Stimulated activated CD4-positive, alpha-beta T cell treated with anti-CD3 and anti-CD28 coated beads, TNF-alpha, amount 100 ng/mL, for 48 hours (primary cell): ENCODE measurements at places on chromosomes 1 and 21.

GRCh38 chr21:33315946-33316710 is 8.6 kb upstream of the IFNAR1 start:
- DNase-seq, result no peak

DNA sequence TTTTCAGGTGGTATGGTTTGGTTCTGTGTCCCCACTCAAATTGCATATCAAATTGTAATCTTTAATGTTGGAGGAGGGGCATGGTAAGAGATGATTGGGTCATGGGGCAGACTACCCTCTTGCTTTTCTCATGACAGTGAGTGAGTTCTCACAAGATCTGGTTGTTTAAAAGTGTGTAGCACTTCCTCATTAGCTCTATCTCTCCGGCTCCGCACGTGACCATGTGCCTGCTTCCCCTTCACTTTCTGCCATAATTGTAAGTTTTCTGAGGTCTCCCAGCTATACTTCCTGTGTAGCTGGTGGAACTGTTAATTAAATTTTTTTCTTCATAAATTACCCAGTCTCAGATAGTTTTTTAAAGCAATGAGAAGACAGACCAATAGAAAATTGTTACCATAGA is 843.2 kb downstream of the AMY1C start:
- DNase-seq, result no peak

GRCh38 chr1:115282807-115283208 is 55.2 kb downstream of the NGF start:
- no peak for DNase-seq

- DNase-seq, result no peak
These were observed 1.2 kb downstream of the RXRG start for GRCh38 chr1:165443539-165444311.

GRCh38 chr1:182337736-182338571 is 53.6 kb downstream of the GLUL start:
- no peak for DNase-seq

DNA sequence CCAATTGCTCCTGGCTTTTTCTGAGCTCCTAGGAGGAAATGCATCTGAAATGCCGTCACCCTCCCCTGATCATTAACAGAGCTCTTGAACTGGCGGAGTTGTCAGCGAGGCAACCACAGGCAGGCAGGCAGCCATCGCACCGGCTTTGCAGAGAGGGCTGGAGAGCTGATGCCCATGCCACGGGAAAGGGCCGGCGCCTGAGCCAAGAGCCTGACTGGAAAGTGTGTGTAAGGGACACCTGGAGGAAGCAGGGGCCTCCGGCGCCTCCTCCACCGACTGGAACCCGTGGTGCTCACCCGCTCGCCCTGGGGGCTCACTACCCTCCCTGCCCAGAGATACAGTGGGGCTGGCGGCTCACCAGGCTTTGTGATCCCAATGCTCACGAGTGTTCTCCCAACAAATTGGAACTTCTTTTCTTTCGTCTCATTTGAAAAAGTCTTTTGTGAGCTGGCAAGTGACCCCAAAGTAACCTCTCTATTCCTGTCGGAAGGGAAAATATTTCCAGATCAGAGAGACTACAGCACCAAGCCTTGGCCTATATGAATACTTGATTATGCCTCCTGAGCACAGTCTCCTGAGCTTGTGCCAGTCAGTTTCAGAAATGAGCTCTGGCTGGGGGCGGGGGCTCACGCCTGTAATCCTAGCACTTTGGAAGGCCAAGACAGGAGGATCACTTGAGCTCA is 97.7 kb upstream of the SLC25A33 start:
- DNase-seq, result no peak

DNA sequence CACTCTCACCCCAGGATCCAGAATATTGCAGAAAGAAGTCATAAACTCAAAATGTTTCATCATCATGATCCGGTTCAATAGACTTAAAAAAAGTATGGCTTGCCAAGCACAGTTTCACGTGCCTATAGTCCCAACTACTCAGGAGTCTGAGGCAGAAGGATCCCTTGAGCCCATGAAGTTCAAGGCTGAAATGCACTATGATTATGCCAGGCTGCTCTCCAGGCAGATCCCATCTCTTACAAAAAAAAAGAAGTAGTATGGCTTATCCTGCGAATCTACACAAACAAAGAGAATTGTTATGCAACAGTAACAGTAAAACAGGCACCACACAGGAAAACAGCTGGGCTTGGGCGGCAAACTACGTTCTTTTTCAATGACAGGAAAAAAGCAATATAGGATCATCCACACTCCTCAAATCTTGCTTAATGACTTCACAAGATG is 76.2 kb downstream of the EIF4G3 start:
- DNase-seq, result no peak

GRCh38 chr1:50861772-50862171 is 98.3 kb downstream of the FAF1 start:
- DNase-seq, result no peak

DNA sequence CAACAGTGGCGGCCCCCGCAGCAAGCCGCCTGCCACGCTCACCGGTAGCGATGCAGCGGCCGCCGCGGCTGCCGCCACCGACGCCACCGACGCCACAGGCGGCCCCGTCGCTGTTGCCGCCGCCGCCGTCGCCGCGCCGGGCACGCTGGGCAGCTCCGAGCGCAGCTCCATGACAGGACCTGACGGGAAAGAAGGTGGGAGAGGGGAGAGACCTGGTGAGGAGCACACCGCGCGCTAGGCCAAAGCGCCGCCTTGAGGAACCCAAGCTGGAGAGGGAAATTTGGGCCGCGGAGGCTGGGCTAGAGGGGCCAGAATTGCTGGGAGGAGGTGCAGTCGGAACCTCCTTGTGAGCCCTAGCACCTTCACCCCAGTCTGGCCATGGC is 1.9 kb downstream of the DMRTA2 start:
- no peak for DNase-seq

DNA sequence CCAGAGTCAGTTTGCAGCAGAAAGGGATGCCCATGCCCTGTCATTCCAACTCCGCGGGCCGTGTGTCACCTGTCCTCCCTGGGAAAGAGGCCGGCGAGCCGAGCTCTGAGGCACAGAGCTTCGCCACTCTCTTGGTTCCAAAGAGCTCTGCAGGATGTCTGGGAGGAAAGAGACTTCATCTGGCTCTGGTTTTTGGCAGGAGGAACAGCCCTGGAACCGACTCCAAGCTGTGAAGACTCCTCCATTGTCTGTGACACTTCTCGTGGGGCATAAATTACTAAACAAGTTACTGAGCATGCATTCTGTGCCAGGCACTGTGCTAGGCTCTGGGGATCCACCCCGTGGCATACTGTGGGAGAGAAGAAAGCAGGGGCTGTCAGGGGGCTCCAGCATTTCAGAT is 3.9 kb upstream of the FAM151A start:
- no peak for DNase-seq

DNA sequence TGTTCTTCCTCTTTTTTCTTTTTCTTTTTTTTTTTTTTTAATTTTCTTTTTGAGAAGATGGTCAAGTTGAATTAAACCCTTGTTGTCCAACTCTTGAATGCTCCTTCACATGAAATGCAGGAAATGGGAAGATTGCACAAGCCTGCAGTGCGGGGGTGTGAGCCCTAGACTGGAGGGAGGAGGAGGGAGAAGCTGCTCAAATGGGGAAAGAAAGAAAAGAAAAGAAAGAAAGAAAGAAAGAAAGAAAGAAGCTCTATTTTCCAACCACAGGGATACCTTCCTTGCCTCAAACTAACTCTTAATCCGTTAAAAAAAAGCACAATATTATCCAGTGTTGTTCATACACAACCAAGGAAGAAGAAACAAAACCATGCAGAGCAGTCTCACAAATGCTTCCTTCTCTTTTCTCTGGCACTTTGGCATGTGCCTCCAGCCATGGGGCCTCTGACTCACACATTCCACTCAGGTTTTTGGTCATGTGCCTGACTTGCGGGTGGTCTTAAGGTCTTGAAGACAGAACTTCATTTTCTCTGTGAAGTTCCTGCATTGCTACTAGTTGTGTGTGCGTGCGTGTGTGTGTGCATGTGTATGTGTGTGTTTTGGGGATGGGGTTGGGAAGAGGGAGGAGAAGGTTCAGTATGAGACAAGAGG is 276.1 kb downstream of the RPS6KC1 start:
- DNase-seq, result no peak

GRCh38 chr1:4160181-4160580 is 260.1 kb upstream of the C1orf174 start:
- no peak for DNase-seq

DNA sequence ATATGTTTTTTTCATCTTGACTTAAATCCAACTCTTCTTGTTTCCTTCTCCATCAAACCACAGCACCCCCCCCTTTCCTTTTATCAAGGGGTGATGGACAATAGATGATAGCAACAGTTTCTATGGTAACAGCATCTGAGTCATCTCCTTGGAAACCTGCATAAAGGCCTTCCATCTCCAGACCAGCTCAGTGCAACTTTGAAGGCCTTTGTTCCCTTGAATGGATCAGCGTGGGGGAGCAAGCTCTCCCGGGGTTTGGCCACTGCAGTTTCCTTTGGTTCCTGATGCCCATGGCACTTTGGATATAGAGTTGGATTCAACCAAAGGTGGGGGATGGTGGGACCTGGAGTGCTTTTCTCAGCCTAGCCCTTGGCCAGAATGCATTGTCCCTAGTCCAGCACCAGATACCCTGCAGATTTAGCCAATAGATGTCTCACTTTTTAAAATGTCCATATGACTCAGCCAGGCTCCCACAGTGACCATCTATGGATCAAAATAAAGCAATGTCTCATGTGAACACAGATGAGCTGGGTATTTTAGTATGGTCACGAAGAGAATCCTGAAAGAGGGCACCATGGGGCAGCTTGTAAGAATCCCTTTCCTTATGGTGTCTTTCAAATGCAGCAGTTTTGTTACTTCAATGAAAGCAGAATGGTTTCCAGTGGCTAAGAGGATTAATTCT is 127.7 kb downstream of the SPATA46 start:
- no peak for DNase-seq

DNA sequence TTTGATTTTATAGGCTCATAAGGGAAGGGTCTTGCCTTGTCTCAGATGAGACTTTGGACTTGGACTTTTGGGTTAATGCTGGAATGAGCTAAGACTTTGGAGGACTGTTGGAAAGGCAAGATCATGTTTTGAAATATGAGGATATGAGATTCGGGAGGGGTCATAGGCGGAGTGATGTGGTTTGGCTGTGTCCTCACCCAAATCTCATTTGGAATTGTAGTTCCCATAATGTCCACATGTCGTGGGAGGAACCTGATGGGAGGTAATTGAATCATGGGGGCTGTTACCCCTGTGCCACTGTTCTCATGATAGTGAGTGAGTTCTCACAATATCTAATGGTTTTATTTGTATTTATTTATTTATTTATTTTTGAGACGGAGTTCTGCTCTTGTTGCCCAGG is 6.9 kb upstream of the CSDE1 start:
- no peak for DNase-seq

DNA sequence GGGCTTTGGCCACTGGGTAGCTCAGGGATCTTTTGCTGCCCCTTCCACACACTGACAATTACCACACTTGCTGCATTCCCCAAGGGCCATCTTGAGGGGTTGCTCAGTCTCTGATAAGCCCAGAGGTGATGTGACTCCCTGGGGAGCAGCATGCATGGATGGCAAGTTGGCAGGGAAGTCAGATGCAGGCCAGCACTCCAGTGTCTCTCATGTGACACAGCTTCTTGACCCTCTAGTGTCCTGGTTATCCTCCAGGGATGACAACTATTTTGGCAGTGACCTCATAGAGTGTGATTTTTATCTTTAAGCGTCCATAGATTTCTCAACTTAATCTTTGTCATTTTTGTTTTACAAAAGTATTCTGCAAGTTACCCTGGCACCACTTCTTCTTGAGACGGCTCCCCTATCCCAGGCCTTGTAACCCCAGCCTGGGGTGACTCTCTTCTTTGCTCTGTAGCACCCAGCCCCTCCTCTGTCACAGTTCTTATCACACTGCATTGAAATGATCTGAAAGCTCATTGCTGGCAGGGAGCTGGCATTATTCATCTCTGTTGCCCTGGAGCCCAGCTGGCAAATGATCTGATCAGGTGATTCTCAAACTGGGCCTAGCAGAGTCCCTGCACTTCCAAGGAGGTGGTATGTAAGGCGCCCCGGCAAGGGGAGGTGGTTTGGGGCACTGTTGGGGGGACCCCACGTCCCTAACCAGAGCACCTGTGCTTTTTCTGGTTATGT is 72.6 kb downstream of the TENT5C start:
- DNase-seq, result no peak

GRCh38 chr1:231626951-231627614 is 493 bp downstream of the DISC1 start:
- DNase-seq, result no peak

- no peak for DNase-seq
These were observed 1.4 kb upstream of the KRTAP10-2 start for GRCh38 chr21:44552681-44553080.

DNA sequence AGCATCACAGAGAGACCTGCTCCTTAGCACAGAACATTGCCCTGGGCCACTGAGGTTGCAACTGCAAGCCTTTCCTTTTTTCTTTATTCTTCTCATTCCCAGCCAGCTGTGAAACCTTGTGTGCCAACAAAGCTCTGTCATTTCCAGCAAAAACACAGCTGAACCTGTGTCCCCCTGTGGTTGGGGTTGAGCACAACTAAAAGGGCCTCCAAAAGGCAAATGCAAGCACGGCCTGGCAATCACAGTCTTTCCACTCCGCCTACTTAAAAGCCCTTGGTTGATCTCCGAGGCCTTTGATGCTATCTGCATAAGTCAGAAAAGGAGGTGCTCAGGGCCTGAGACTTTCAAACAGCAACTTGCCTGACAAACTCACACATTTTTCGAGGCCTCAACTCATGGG is 32.7 kb downstream of the SUSD4 start:
- no peak for DNase-seq

DNA sequence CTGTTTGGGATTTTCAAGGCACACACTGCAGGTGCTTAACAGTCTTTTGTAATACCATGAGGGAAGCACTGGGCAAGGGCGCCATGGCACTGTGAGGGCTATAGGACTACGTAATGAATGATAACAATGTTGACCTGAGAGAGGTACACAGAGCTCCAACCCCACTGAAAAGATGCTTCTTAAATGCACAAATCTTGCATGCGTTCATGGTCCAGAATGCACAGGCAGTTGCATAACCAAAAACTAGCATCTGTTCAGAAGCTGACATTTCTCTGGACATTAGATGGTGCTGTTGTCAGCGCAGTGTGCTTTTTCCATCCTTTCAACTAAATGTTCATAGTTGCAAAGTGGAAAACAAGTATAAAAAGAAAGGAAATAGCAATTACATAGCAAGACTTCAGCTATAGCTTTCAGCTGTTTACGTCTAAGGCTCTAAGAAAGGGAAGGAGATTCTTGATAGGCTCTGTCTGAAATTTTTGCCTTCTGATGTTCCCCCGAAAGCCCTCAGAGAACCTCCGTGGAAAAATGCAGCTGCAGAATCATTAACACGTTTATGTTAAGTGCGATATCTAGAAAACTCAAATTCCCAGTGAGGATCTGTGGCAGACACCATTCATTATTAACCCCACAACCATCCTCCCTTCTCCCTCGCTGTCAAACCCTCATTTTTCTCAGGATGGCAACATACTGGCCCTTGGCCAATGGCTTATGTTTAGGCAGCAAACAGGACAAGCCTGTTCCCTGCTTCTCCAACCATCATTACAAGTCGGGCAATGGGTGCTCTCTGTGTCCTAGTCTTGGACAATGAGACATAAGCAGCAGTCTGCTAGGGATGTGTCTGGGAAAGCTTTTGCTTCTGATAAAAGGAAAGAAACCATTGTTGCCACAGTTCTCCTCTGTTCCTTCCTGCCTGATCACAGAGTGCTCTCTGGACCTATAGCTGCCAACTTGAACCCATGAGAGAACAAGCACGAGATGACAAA is 8.2 kb upstream of the TARBP1 start:
- DNase-seq, result no peak

GRCh38 chr1:7784492-7785071 is 491 bp downstream of the PER3 start:
- DNase-seq, result no peak
